Activated T-helper 1 cell treated with anti-CD3 and anti-CD28 coated beads, Interleukin-2, amount 50 U/mL, for 16 hours (primary cell): ENCODE measurements at places on chromosomes 6 and 20.

- DNase-seq: no peak
Measured at GRCh38 chr6:71199736-71200135, 88.9 kb upstream of the OGFRL1 start.

- DNase-seq: no peak
Measured at GRCh38 chr6:127483399-127484055, 24.3 kb upstream of the KIAA0408 start.

DNA sequence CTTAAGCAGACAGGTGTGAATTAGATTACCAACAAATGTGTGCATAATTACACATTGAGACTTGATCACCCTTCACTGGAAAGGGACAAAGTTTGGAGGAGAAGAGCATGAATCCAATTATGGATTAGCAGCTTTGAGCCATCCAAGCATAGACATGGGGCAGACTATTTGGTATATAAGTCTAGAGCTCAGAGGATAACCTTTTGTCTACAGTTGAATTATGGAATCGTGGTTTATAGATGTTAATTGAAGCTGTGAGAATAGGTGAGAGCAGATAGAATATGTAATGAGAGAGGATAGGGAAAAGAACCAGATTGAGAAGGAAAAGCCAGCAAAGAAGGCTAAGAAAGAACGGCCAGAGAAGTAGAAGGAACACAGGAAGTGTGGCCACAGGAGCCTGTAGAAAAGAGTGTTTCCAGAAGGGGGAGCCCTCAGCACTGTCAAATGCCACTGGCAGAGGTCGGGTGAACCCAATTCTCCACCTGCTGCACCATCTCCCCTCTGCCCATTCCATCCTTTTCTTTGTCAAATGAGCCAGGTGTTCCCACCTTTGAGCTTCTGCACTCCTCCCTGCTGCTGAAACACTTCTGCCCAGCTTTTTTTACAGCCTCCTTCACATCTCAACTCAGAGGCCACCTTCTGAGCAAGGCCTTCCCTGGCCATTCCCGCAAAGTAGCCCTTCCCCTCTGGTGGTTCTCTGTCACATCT lies 7.3 kb downstream of the DNTTIP1 start:
- DNase-seq: peak; percentile 26

DNA sequence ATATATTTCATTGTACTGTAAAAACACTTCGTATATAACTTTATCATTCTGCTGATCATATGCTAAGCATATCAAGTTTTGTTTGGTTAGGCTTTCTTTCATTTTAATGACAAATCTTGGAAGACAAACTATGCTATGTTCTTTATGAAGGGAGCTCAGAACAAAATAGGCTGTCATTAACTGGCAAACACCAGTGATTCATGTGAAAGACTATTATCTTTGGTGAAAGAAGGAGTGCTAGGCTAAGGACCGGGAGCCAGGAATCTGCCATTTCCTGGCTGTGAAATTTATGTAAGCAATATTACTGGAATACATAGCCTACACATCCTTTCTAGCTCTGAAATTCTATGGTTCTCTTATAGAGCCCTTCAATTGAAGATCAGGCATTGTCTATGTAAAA lies 136.2 kb upstream of the CCN2 start:
- no peak for DNase-seq

GRCh38 chr6:143135325-143135724 lies 74.6 kb downstream of the AIG1 start:
- DNase-seq: no peak

DNA sequence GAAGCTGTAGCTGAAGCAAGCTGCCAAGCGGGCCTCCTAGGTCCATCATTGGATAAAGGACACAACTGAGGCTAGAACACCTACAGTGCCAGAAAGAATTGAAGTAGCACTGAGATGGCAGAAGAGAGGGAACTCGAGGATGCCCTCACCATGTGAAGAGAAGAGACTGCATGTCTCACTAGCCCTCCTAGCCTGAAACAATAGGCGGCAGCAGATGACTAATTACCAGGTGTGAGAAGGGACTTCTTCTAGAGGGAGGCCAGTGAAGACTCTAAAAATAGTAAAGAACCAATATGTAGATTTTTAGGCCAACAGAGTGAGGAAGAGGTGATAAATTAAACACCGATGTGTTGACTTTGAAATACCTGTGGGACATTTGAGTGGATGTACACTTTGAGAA lies 50.3 kb downstream of the LGSN start:
- DNase-seq: no peak

DNA sequence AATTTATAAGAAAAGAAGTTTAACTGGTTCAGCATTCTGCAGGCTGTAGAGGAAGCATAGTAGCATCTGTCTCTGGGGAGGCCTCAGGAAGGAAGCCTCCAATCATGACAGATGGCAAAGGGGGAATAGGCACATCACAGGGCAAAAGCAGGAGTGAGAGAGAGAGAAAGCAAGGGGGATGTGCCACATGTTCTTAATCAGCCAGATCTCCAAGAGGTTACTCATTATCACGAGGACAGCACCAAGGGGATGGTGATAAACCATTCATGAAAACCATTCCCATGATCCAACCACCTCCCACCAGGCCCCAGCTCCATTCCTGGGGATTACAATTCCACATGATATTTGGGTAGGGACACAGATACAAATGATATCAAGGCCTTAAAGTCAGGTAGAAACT lies 217.5 kb upstream of the TCF21 start:
- no peak for DNase-seq

GRCh38 chr6:124867121-124867520 lies 95.1 kb upstream of the RNF217 start:
- no peak for DNase-seq

DNA sequence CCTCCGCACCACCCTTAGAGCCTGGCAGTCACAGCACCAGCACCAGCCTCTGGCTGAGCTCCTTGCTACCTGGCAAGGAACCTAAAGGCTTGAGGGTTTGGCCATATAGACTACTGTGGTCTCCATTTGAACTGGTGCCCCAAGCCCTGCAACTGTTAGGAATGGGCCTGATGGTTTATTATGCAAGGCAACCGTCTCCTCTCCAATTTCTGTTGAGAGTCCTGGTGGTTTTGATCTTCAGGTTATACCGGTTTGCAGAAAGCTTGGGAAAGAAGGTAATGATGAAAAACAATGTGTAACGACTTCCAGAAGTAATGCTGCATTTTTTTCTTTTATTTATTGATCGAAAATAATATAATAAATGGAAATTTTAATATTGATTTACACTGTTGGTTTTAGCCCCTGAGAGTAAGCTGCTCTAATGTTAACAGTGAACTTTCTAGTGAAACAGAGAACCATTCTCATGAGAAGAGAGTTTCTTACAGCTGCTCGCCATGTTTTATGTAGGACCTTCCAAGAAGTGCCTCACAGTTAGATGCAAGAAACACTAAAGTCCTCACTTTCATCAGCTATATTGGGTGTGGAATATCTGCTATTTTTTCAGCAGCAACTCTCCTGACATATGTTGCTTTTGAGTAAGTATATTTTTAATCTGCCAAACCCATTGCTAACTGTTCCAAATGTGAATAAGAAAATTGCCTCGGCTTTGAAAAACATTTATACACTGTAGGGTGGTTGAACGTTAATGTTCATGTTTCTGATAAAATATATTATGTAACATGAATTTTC lies 112.8 kb downstream of the ADGRG6 start:
- DNase-seq: no peak

DNA sequence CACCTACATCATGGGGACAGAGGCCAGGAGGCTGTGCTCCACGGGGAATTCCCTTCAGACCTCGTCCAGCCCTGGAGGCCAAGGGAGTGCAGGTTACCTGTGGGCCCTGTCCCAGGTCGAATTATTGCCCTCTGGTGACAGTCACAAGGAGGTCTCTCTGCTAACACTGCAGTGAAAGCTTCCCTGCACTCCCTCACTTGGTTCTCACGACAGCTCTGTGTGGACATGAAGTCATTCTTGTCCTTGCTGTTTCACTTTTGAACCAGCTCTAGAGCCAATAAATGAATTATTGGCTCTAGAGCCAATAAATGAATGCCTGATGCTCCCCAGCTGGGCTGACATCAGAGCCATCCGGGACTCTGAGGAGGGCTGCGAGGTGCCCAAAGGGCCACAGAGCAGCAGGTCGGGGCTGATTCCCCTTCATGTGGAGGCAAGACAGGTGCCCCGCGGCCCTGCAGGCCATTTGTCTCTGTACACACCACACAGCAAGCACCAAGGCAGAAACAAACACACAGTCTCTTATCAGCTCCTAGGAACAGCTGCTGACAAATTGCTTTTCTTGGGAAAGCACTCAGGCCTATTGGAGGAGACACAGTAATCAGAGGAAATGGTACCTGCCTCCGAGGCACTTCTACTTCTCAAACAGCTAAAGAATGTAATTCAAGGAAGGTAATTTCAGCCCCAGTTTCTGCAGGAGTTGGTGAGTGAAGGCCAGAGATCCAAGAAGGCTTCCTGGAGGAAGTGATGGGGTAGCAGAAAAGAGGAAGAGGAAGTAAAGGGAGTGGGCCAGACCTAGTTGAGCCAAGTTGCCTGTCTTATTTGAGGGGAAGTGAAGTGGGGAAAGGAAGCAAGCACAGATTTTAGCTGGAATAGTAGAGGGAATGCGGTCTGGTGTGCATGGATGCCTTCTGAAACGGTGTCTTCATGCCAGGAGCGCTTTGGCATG lies 27.5 kb upstream of the TBXT start:
- DNase-seq: no peak

DNA sequence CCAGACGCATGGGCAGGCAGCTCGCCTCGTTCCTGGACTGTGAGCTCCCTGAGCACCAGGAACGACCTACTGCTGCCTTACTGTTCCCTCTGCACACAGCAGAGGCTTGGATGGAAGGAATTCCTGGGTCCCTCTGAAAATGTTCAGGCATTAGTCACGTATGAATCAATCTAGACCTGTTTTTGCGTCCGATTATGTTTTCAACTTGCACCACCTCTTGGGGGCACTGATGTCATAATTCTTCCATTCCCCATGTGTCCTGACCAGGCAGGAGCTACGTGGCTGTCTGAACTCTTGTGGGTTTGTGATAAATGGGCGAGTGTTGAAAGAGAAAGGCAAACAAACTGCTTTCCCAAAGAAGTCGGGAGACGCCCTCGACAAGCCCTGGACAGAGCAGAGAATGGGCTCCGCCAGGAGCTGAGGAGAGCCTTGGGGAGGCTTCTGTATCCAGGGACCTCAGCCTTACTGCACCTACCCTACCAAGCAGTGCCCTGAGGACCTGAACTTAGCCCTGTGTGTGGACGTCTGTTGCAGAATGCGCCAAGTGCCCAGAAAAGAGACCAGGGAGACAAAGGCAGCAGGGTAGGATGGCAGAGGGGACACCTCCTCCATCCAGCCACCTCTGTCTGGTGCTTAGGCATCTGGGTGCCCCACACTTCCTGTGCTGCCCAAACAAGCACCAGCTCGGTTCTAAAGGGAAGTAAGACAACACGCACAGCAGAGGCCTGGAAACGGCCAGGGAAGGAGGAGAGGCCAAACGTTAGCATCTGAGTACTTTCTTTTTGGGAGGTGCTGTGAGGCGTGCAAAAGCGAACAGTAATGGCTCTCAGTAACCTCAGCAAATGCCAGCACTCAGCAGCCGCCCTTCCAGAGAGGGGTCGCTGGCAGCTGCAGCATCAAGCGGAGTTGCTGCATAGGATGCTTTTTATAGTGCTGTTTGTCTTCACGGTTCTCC lies 124.2 kb downstream of the LY86 start:
- no peak for DNase-seq

DNA sequence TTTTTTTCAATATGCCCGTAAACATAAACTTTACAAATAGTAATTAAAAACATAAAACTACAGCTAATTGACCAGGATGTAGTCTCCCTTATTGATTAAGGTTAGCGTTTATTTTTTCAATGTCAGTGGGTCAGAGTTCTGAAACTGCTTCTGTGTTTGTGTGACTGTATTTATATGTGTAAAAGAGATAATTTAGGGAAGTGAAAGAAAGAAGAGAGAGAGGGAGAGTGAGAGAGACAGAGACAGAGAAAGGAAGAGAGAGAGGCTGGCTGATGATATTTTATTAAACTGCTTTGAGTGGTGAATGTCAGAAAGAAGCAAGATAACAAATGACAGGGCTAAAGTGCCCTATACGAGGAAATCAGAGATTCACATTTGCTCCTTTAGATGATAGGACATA lies 266.1 kb upstream of the PTCHD4 start:
- DNase-seq: no peak

DNA sequence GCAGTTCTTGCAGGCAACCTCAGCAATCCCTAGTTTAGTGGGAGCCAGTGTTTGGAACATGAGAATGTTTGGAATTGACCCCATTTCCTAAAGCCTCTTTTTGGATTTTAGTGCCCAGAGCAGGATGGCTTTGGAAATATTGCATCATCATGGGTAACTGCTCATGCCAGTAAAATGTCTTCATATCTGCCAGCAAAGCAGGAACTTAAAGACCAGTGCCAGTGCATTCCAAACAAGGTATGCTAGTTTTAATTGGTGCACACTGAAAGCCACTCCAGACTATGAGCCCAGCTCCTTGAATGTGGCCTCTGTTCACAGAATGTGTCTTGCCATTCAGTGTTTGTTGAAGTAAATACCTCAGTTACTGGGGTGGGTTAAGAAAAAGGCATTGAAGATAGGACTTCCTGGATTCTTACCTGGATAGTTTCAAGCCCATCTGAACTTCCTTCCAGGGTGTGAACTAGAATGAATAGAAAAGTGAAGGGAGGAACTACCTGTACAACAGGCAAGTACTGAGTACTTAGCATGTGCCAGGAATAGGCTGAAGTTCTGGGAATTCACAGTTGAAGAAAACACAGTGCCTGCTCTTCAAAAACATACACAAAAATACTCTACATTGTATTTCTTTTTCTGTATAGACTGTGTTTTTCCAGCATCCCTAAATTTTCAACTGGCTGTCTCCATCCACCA lies 70.5 kb downstream of the COL19A1 start:
- no peak for DNase-seq
